Activated CD4-positive, alpha-beta T cell treated with anti-CD3 and anti-CD28 coated beads, Interleukin-10, Interleukin-2, amounts not matched to agents 100 ng/mL and 50 ng/mL, durations not matched to agents 16 hours and 8 hours (primary cell): ENCODE measurements at places on chromosomes 5 and 9.

DNA sequence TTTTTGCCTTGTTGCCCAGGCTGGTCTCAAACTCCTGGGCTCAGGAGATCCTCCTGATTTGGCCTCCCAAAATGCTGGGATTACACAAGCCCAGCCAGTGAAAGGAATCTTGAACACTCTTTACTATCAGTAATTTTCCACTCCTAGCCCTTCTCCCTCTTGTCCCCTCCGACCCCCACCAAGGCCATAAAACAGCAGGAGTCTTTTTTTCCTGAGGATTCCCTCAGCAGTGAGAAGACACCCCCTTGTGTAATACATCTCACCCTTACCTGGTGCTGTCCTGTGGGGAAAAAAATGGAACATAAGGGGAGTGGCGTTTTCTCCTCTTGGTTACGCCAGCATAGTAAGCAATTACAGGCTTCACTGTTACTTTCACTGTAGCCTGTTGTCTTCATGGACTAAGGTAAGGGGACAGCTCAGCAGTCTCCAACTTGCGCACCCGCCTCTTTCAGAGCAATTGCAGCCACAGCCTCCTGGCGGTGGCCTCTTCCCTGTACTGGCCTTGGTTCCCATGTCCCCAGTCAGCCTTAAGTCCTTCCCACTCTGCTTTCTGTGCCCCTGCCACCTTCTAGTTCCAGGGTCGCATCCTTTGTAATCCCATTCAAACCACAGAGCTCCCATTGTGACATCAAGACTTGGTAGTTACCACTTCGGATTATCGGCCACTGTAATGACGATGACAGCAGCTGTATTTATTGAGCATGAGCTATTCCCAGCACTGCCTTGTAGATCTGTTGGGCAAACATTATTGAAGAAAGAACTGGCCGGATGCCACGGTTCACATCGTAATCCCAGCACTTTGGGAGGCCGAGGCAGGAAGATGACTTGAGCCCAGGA is 10.0 kb downstream of the NAIF1 start:
- DNase-seq, result no peak

- DNase-seq, result no peak
These were observed 69.7 kb downstream of the BAAT start for GRCh38 chr9:101315112-101315450.

- no peak for DNase-seq
These were observed 43.4 kb downstream of the NFIB start for GRCh38 chr9:14270358-14271092.

GRCh38 chr5:108830705-108831276 is 83.1 kb downstream of the FER start:
- no peak for DNase-seq
